ENCODE measurements at places on chromosomes 6 and 20.
A peak's percentile ranks its signal among the peaks of the same experiment; 100 is the strongest.

DNA sequence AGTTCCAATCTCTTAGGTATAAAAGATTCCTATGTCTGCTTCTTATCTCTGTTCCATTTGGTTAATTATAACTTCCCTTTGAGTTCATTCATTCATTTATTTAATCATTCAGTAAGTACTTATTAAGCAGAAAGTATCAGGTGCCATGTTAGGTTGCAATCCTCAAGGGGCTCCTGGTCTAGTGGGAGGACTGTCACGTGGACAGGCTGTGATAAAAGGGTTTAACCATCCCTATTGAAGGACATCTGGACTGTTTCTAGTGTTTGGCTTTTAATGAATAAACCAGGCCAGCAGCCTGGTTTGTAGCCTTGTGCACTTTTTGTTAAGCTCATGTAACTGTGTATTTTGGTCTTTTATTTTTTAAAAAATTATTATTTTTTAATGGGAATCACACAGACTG, 162.1 kb upstream of the OGFRL1 start:
- DNase-seq = no peak

DNA sequence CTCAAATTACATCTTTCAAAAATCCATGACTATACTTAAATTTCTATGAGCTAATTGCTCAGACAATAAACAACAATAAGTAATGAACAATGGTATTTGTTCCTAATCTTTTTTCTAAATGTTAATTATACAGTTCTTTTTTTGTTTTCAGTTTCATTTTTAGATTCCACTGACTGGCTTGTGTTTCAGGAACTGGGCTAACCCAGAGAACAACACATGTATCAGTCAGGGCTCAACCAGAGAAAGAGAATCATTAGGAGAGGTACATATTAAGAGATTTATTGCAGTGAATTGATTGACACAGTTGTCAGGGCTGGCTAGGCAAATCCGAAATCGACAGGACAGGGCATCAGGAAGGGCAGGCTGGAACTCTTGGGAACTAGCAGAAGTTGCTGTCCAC, 182.8 kb downstream of the GRM1 start:
- DNase-seq = no peak

GRCh38 chr20:6698056-6698455, 69.4 kb upstream of the BMP2 start:
- peak; percentile 84 for DNase-seq

DNA sequence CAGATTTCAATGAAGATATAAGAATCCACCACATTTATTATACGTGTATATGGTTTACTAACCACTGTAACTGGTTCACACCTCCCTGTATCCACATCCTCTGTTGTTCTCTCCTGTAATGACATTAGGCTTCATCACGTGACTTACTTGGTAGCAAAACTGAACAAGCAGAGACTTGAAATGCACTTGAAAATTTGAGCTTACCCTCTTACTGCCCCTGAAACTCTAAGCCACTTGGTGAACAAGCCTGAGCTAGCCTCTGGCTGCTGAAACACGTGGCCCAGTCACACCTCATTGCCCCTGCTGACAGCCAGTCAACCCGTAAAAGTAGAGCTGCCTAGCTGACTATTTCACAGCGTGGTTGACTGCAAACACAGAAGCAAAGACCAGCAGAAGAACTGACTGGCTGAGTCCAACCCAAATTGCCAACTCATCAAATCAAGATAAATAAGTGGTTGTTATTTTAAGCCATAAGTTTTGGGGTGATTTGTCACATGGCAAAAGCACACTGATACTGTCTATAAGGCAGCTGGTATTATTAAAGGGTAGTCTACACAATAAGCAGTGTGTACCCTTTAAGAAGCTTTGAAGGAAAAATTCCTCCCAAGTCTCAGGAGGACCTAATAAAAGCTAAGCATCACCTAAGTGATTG, 109.0 kb downstream of the RALGAPA2 start:
- DNase-seq = no peak

DNA sequence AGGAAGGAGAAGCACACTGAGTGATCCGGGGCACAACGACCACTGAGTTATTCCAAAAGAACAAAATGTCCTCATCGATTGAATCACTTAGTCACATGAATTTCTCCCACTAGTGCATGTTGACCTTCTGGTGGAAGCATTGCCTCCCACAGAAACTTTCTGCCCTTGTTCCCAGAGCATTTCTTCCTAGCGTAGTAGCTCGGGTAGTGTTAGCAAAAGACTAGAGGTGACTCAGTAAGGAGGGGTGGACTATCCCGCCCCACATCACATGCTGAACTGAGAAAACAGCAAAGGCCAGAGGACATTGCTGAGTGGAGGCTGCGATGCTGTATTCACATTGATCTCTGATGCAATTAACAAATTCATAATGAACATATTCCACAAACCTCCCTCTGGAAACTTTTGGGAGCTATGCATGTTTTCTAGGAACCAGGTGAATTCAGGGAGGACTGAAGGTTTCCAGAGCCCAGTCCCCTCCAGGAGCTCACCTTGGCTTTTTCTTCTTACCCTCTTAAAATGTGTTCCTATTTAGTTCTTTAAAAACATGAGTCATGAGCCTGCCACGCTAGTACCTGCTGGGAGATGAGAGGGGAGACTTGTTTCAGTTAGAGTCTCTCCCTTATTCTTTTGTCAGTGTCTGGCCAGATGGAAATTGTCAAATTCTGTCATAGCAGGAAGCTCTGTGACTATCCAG, 507.9 kb downstream of the CDH26 start:
- DNase-seq = no peak

- DNase-seq = no peak
Measured at GRCh38 chr20:9119776-9120175, 50.9 kb downstream of the PLCB4 start.

GRCh38 chr6:116561377-116562018, 7.9 kb downstream of the CALHM4 start:
- DNase-seq = peak; percentile 81

GRCh38 chr20:44188752-44189151, 1.8 kb upstream of the JPH2 start:
- peak; percentile 42 for DNase-seq

- DNase-seq = peak; percentile 19
Measured at GRCh38 chr6:69795469-69796072, 1.2 kb downstream of the LMBRD1 start.

DNA sequence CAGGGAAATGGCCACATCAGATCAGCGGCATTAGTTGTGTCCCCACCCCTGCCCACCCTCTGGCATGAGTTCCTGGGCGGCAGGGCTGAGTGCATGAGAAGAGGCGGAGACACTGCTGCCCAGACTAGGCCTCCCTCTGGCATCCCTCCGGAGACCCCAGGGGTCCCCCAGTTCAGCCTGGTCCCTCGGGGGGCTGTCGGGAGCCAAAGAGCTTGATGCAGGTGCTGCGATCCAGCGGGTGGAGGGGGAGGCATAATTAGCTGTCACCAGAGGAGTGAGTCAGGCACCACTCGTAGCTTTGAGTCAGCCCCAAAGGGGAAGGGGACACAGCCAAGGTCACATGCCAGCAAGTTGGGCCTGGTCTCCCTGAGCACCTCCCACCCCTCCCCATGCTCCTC, 34.5 kb downstream of the DLGAP4 start:
- DNase-seq = no peak

GRCh38 chr6:1612299-1612973, 2.7 kb downstream of the FOXC1 start:
- no peak for DNase-seq

All from hepatocyte (in vitro differentiated cells).